Progenitor cell of endocrine pancreas (in vitro differentiated cells): ENCODE measurements at places on chromosomes 4 and X. TPM values are rescaled to one million over a fixed set of nuclear protein-coding genes. Genes with fewer than 3 reads are reported as not detected.
A peak's percentile ranks its signal among the peaks of the same experiment; 100 is the strongest.

Gene ASB5
- total RNA-seq = 0.50 and 0.84 TPM in 2 replicates

DNA sequence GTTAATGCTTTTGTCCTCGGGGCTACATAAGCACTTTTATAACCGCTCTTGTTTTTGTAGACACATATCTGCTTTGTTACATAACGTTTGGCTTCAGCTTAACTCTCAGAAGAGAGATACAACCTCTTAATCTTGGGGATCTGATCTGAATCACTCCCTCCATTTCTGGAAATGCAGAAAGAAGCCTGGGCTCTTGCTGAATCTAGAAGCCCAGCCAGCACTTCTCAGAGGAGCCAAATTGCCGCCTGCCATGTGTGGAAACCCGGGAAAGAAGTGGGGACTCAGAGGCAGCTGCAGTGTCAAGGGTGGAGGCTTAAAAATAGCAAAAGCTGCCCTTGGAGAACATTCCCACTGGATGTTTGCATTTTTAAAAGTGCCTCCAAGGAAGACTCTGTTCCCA, 69.3 kb upstream of the LDB2 start:
- H3K36me3 ChIP-seq = no peaks in the 10 kb centered on the region
- H3K4me3 ChIP-seq = no peak overlapping the region
- DNase-seq = no peak
- no peaks in the 10 kb centered on the region for H3K4me1 ChIP-seq
- H3K27ac ChIP-seq = no peak overlapping the region
- no peaks in the 10 kb centered on the region for H3K27me3 ChIP-seq

GRCh38 chrX:131841496-131842437, 181.3 kb upstream of the STK26 start:
- peak; percentile 36 for DNase-seq
- no peak overlapping the region for H3K4me3 ChIP-seq
- peaks cover 6% of the 10 kb centered on the region for H3K4me1 ChIP-seq
- no peak overlapping the region for H3K27ac ChIP-seq

- no peaks in the 10 kb centered on the region for H3K27me3 ChIP-seq
- no peak overlapping the region for H3K27ac ChIP-seq
- H3K36me3 ChIP-seq = peaks cover 6% of the 10 kb centered on the region
- DNase-seq = no peak
- H3K4me1 ChIP-seq = no peaks in the 10 kb centered on the region
Measured at GRCh38 chrX:78024349-78025059, 55.1 kb upstream of the PGAM4 start.

DNA sequence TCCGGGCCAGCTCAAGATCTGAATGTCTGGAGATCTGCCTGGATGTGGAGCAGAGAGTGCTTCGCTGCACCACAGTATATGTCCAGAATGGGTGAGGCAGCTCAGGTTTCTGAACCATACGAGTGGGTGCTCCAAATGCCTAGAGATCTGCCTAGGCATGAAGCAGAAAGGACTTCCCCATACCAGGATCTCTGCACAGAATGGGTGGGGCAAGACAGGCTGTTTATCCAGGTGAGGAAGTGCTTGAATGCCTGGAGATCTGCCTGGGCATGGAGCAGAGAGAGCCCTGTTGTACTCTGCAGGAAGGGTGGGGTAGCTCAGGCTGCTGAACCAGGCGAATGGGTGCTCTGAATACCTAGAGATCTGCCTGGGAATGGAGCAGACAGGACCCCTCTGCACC, 45.4 kb upstream of the MAGEC2 start:
- H3K27me3 ChIP-seq = no peaks in the 10 kb centered on the region
- H3K4me1 ChIP-seq = no peaks in the 10 kb centered on the region
- H3K4me3 ChIP-seq = no peak overlapping the region
- H3K36me3 ChIP-seq = no peaks in the 10 kb centered on the region

DNA sequence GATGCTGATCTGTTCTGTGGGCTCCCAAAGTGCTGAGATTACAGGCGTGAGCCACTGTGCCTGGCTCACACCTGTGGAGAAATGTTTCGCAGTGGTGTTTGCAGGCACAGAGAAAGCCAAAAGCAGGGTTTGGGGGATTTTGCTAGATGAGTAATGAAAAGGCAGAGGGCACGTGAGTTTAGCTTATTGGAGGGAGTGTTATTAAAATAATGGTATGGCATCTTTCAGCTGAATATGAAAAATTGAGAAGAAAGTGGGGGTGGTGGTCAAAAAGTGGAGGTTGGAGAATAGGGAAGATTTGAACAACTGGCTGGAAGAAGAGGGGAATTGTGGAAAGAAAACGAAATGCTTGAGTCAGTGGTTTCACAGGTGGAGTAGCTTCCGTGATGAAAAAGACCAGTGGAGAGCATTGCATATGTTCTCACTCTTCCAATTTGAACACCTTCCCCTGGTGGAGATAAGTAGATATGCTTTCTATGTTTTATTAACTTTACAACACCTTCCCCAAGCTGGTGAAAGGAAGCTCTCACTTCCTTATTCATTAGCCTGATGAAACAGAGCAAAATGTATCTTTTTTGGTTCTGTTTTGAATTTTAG, 1.1 kb upstream of the CHST7 start:
- no peak overlapping the region for H3K4me3 ChIP-seq
- DNase-seq = no peak
- H3K27ac ChIP-seq = no peak overlapping the region
- no peaks in the 10 kb centered on the region for H3K4me1 ChIP-seq
- peaks cover 39% of the 10 kb centered on the region for H3K27me3 ChIP-seq

- no peaks in the 10 kb centered on the region for H3K27me3 ChIP-seq
- H3K4me1 ChIP-seq = no peaks in the 10 kb centered on the region
- no peaks in the 10 kb centered on the region for H3K36me3 ChIP-seq
- no peak overlapping the region for H3K27ac ChIP-seq
- H3K4me3 ChIP-seq = no peak overlapping the region
- no peak for DNase-seq
Measured at GRCh38 chrX:12673487-12673886, 117.7 kb upstream of the PRPS2 start.

Gene NAT8L
- 20.7 and 21.8 TPM in 2 replicates for total RNA-seq

GRCh38 chr4:42555828-42556227, 101.1 kb downstream of the ATP8A1 start:
- no peaks in the 10 kb centered on the region for H3K27me3 ChIP-seq
- H3K4me3 ChIP-seq = no peak overlapping the region
- peaks cover 8% of the 10 kb centered on the region for H3K4me1 ChIP-seq
- no peak for DNase-seq
- no peak overlapping the region for H3K27ac ChIP-seq

GRCh38 chrX:114712466-114712865, 128.6 kb downstream of the HTR2C start:
- no peaks in the 10 kb centered on the region for H3K36me3 ChIP-seq
- DNase-seq = no peak
- no peak overlapping the region for H3K27ac ChIP-seq

Gene NUDT10
- total RNA-seq = 3.4 and 3.6 TPM in 2 replicates

Gene AVPR2
- not detected in 2 replicates for total RNA-seq

DNA sequence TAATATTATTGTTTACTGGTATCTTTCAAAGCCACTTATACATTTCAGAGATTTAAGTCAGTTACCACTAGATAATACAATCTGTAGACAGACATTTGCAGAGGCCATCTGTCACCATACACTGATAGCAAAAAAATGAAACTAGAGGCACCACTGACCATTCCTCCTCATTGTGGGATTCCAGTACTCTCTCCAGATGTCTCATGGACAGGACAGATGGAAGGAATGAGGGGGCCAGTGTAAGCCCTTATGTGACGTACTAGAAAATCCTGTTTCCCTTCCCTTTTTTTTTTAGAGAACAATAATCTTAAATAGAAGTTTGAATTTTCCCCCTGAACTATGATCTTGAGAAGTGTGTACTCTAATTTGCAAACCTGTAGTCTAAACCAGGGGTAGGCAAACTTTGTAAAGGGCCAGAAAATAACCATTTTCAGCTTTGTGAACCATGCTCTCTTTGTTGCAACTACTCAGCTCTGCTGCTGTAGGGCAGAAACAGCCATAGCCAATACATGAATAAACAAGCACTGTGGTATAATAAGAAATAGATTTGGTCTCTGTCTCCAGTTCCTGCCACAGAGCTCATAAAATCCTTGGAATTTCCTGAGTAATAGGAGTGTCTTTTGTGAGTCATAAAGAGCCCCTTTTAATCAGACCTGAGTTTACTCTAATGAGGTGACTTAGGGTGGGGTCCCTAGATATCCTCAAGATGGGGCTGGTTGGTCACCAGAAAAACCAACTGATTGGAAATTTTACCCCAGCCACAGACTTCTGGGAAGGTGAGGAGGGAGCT, 90.4 kb downstream of the MOSPD2 start:
- H3K36me3 ChIP-seq = no peaks in the 10 kb centered on the region
- H3K4me3 ChIP-seq = no peak overlapping the region
- no peaks in the 10 kb centered on the region for H3K27me3 ChIP-seq
- H3K4me1 ChIP-seq = no peaks in the 10 kb centered on the region

- peaks cover 11% of the 10 kb centered on the region for H3K4me1 ChIP-seq
- no peaks in the 10 kb centered on the region for H3K36me3 ChIP-seq
- no peak for DNase-seq
- no peak overlapping the region for H3K4me3 ChIP-seq
- no peak overlapping the region for H3K27ac ChIP-seq
Measured at GRCh38 chrX:6432226-6432625, 102.7 kb downstream of the VCX3A start.

Gene ZFYVE28
- 1.6 and 3.3 TPM in 2 replicates for total RNA-seq

Gene MAGEC1
- total RNA-seq = not detected in 2 replicates

DNA sequence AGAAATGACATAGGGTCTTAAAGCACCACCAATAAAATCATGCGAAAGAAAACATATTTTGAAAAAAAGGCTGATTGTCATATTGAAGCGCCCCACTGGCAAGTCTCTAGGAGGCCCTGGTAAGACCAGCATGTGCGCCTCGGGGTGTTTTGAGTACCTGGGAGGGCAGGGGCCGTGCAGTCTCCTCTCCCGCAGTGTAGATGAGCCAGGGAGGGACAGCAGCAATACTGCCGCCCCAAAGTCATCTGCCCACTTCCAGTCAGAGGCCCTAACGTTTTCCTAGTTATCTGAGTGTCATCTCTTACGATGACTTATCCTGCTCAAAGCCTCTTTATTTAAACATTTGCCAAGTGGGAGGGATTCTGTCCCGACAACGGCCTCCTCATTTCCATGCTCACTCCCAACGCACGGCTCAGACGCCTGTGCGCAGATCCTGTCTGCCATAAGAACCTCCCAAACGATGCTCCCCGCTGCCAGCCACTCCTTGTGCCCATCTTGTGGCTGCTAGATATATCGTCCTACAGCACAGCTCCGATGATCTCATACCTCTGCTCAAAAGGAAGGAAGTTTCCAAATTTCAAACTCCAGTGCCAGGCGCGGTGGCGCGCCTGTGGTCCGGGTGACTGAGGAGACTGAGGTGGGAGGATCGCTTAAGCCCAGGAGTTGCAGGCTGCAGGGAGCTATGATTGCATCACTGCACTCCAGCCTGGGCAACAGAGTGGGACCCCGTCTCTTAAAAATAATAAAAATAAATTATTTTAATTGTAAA, 17.2 kb upstream of the SCRG1 start:
- no peak overlapping the region for H3K4me3 ChIP-seq
- DNase-seq = no peak

DNA sequence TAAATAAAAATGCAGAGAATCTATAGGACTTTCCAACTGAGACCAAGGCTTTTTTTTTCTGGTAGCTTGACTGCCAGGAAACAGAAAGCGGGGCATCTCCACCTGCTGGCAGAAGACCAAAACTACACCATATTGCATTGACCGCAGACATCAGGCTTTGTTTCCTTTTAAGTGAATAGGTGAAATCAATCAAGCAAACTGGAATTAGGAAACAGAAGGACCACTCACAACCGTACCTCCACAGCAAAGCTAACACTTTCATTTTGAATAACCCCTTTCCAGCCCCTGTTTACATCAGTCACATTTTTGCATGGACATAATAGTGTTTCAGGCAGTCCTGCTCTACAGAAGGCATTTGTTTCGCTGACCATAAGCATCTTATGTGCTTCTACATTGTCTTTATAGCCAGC, 218.2 kb downstream of the IDS start:
- H3K36me3 ChIP-seq = no peaks in the 10 kb centered on the region
- H3K27me3 ChIP-seq = no peaks in the 10 kb centered on the region
- no peak overlapping the region for H3K27ac ChIP-seq
- peak; percentile 24 for DNase-seq
- no peak overlapping the region for H3K4me3 ChIP-seq
- no peaks in the 10 kb centered on the region for H3K4me1 ChIP-seq

Gene GAGE12J
- total RNA-seq = not detected in 2 replicates
